BJ (cell line): ENCODE measurements at places on chromosomes 2 and 18.

DNA sequence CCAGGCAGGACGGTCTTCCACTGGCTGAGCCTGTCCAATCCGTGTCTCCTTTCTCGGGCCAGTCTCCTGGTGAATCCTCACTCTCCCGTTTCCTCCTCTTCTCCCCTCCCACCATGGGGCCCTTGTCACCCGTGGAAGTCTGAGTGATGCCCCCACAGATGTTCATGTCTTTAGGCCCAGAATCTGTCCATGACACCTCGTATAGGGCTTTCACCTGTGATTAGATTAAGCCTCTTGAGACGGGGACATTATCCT is 193.5 kb downstream of the ZFP36L2 start:
- DNase-seq = no peak

DNA sequence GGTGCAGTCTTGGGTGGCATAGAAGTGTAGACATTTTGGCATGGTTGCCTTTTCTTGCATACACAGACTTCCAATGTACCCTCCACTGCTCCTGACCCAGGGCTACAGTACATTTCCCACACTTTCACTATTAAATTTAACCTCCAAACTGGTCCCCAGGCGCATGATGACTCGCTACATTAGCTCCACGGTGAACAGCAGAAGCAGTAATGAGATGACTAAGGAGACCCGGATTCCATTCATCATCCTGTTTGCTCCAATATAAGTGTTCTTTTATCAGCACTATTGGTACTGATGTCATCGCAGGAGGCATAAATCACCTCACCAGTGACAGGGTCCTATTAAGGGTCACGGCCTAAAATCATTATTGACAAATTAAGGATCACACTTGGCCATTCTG is 316.5 kb downstream of the EN1 start:
- DNase-seq = no peak

GRCh38 chr2:186349508-186349907 is 136.6 kb upstream of the ZC3H15 start:
- peak; percentile 31 for DNase-seq

GRCh38 chr2:10335046-10335840 is 32.5 kb downstream of the HPCAL1 start:
- no peak for DNase-seq

GRCh38 chr2:112996635-112997034 is 8.6 kb upstream of the IL36A start:
- DNase-seq = no peak

DNA sequence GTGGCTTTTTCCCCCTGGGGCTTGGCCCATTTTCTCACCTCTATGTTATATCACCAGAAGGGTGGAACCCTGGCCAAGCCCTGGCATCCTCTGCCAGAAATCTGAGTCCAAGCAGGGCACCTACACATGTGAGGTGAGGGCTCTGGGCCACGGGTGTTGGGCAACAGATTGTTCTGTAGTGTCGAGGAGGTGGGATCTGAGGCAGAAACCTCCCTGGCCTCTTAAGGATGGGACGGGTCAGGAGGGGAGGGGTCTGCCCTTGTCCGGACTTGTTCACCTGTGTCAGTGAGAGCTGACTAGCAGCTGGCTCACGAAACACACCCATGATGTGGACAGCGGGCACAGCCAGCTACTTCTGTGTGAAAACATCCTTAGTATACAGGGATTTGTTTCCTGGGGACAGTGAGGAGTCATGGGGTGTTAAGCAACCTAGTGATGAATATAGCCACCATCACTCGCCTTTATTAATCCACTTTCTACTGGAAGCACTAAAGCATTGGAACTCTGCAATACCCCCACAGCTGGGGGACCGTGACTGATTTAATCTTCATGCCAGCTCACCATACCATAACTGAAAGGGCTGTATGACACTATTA is 35.6 kb downstream of the EPAS1 start:
- no peak for DNase-seq

- DNase-seq = no peak
Observed at GRCh38 chr2:172307800-172308199, 119.6 kb upstream of the ITGA6 start.

GRCh38 chr2:67727623-67728022 is 330.5 kb downstream of the ETAA1 start:
- no peak for DNase-seq

- no peak for DNase-seq
Observed at GRCh38 chr18:5058768-5059695, 138.0 kb downstream of the AKAIN1 start.

- no peak for DNase-seq
Observed at GRCh38 chr18:79552696-79553095, 126.9 kb upstream of the CTDP1 start.

- DNase-seq = no peak
Observed at GRCh38 chr2:158914066-158914465, 54.4 kb upstream of the TANC1 start.

DNA sequence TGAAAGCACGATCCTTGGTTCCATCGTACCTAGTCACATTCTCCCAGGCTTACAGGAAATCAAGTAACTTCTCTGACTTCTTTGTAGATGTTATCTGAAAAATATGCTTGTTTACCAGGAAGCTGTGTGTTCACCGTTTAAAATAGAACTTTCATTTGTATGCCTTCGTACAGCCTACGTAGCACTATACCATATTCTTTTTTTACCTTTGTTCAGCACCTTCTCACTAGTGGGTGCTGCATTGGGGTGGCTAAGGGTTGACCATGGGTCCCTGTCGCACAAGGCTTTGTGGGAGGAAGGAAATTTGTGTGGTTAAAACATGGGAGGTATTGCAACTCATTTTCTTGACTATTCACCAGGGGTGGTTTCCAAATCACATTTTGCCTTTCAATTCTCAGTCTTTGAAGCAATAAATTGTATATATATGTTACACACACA is 16.6 kb downstream of the MALT1 start:
- no peak for DNase-seq

GRCh38 chr2:177000061-177000714 is 212.4 kb upstream of the HNRNPA3 start:
- no peak for DNase-seq

DNA sequence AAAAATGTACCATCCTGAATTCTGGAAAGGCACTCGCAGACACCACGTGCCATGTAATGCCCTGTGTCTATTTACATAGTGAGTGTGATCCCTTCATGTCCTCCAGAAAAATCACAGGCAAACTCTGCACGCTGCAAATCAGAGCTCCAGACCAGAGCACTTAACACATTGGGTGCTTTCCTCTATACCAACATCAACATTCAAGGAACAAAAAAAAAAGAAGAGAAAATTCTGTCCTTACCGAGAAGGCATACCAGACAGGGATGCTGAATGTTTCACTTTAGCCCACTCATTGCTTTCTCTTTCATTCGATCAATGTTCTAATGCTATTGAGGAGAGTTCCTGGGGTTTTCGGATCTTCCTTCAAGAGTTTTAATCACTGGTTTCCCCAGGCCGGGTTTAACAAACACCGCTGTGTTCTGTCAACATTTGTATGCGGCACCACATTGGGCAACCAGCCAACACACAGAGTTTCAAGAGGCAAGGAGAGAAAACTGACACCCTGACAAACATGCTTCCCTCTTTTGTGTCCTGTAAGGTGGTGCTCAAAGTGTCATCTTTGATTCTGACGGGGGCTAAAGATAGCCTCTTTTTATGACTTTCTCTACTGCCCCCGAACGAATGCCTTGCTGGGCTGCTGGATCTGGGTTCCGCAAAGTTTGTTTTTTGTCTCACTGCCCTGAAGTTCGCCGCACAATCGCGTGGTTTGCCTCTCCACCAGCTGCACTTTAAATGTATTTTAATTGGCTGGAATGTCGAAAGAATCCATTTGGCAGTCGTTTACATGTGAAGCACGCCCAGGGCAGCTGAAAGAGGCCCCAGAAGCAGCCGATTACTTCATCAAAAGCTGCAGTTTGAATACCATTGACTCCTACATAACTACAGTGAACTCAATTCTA is 106.4 kb upstream of the NCKAP5 start:
- peak; percentile 67 for DNase-seq

DNA sequence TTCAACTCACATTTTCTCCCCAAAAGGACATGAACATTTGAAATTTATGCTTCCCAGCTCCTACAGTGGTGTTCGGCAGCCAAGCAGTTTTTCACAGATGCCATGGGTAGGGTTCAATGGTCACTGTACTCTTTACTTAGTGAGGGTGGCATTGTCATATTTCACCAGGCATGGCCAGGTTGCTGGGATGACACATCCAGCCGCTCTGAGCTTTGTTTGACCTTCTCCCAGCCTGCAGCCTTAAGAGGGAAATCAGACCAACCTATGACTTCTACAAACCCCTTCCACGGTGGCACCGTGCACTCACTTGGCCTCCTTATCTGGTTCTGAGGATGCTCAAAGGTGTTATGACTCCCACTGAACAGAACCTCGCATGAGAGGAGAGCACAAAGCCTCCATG is 108.4 kb upstream of the SH3BP4 start:
- no peak for DNase-seq

- no peak for DNase-seq
Observed at GRCh38 chr2:197090742-197091367, 164.3 kb upstream of the PGAP1 start.

GRCh38 chr2:60091266-60091665 is 462.2 kb downstream of the BCL11A start:
- DNase-seq = no peak

DNA sequence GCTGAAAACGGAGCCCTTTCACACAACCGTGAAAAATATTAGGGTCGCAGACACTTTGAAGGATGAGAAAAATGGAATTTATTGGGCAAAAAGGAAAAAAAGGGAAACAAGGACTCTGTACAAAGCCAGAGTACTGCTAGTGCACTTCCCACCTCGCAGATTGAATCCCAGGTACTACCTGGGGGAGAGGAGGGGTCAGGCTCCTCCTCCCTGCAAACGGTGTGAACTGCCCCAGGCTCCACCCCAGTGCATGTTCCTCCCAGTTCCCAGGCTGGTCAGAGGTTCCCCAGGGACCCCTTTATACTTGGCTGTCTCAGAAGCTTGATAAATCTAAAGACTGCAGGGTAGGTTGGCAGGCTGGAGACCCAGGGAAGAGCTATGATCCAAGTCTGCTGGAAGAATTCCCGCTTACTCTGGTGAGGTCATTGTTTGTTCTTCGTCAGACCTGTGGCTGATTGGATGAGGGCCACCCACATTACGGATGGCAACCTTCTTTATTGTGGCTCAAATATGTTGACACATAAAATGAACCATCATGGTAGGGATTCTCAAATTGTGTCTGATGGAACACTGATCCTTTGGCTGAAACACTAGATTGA is 290.4 kb upstream of the POU3F3 start:
- no peak for DNase-seq

DNA sequence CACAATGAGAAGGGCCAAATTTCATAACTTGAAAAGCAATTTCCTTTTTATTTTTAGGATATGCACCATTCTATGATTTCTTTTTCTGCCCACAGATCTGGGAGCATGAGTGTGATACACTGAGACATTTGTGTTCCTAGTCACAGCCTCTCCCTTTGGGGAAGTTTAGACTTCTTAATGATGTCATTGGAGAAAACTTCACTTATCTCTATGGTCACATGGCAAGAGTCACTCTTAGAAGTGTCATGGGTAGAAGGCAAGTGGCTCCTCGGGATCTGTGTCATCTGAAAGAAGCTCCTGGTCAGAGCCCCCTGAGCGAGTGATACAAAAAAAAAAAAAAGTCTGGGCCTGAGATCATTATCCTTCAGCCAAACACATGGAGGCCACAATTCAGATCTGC is 62.5 kb upstream of the LGALSL start:
- no peak for DNase-seq

DNA sequence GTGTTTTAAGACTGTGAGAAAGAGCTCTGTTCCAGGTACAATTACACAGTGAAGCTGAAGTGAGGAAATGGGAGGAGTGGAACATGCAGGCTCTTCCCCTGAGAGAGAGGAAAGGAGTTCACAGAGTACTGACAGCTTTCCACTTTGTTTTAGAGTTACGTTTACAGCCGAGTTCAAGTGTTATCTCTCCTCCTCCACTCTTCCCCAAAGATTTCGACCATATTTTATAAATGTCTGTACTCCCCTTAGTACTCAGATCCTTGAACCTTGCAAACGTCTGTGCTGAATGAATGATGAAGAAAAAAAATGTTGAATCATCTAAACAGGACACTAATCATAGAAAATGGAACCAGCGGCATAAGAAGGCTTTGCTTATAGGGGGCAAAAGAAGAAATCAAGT is 121.6 kb downstream of the THADA start:
- DNase-seq = no peak

DNA sequence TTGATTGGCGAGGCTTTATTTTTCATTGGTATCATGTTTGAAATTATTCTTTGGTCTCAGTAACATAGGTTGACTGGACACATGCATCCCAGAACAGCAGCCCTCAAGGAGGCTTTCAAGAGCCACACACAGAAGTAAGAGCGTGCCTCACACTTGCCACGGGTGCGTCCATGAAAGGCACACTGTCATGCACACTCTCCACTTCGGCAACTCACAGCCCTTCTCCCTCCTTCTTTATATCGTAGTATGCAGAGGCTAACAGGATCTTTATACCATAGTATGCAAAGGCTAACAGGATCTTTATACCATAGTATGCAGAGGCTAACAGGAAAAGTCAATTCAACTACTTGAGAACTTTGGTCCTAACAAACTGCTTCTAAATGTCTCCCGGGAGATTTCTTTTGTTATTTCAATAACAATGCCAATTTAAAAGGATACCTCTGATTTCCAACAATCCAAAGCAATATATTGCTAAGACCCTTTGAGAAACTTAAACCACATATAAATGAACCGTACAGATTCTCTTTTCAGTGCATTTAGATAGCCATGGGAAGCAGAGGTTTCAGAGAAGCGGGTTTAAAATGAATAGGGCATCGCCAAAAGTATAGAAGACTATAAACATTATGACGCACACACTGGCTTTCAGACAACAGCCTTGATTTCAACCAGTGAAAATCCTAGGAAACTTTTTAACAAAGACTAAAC is 26.5 kb upstream of the ZNF516 start:
- DNase-seq = no peak

- DNase-seq = no peak
Observed at GRCh38 chr2:124079045-124079444, 54.0 kb downstream of the CNTNAP5 start.

GRCh38 chr2:84873350-84873749 is 7.5 kb downstream of the TRABD2A start:
- no peak for DNase-seq

- DNase-seq = no peak
Observed at GRCh38 chr2:134866498-134867099, 28.2 kb downstream of the ACMSD start.

GRCh38 chr2:3505771-3506170 is 13.6 kb downstream of the ADI1 start:
- no peak for DNase-seq

DNA sequence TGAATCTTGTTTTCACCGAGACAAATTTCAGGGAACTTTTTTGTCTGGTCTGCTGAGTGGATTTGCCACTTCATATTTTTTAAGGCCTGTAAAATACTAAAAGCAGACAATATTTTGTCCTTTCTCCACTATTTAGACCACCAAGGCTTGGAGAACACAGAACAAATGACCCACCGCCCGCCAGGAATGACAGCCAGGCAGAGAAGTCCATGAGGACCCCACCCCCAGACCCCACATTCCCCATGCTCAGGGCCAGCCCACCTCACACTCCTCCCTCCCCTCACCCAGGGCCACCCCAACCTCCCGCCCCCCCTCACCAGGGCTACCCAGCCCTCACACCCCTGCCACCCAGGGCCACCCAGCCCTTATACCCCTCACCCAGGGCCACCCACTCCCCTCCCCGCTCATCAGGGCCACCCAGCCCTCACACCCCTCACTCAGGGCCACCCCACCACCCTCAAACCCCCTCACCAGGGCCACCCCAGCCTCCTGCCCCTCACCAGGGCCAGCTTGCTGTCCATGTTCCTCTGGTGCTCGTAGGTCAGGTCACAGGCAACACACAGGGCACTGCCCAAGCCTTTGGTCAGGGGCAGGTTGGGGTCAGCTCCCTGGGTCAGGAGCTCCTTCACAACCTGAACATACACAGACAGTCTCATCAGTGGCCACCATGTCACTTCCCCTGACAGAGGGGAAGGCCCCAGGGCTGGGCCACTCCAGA is 50.6 kb downstream of the ANKMY1 start:
- DNase-seq = no peak
